ENCODE measurements at places on chromosomes 6 and 20.

GRCh38 chr20:33411242-33411641 is 9.9 kb upstream of the CDK5RAP1 start:
- DNase-seq, result no peak

- no peak for DNase-seq
Observed at GRCh38 chr6:165697171-165697570, 34.1 kb upstream of the PDE10A start.

GRCh38 chr6:152552616-152553209 is 84.4 kb downstream of the SYNE1 start:
- no peak for DNase-seq

DNA sequence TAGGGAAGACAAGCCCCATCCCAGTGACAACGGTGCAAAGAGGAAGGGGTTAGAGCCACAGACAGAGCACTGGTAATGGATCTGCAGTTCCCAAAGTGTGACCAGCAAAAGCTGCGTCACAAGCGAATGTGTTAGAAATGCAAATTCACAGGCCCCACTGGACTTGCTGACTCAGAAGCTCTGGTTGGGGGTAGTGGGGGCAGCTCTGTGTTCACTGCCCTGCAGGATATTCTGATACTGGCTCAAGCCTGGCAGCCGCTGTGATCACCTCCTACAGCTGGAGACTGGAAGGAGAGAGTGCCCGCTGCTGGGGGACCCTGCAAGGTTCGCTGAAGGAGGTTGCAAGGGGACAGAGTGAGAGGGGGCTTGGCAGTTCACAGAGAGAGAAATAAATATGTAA is 179.7 kb upstream of the CDH4 start:
- DNase-seq, result no peak

GRCh38 chr6:121522265-121522664 is 86.8 kb downstream of the GJA1 start:
- DNase-seq, result no peak

DNA sequence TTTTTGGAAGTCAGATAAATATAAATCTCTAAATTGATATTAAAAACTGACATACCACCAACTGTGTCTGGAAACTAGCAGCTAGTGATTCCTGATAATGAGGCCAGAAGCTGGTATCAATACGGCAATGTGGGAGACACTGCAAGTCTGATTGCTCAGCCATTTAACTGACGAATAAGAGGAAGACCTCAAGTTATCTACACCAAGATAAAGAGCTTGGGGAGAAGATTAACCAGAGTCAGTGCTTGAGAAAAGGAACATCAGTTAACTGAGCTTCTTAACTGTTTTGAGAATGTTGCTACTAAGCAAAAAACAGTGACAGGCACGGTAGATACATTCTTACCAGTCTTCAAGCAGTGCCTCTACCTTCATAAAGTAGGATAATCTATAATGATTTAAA is 140.4 kb upstream of the TENT5A start:
- no peak for DNase-seq

- DNase-seq, result no peak
Observed at GRCh38 chr20:6074784-6075183, 20.9 kb upstream of the LRRN4 start.

GRCh38 chr20:15643713-15644112 is 929.5 kb downstream of the KIF16B start:
- no peak for DNase-seq

GRCh38 chr6:87197547-87197946 is 42.2 kb downstream of the ZNF292 start:
- DNase-seq, result no peak

GRCh38 chr20:56859801-56860261 is 230.7 kb downstream of the TFAP2C start:
- no peak for DNase-seq

- no peak for DNase-seq
Observed at GRCh38 chr20:22863826-22864225, 171.3 kb upstream of the SSTR4 start.

GRCh38 chr6:51928320-51928719 is 159.1 kb downstream of the PKHD1 start:
- no peak for DNase-seq

GRCh38 chr6:18503593-18504231 is 116.6 kb downstream of the RNF144B start:
- DNase-seq, result no peak

- no peak for DNase-seq
Observed at GRCh38 chr6:55543633-55544309, 35.2 kb downstream of the HMGCLL1 start.

GRCh38 chr20:41462372-41463161 is 95.9 kb upstream of the EMILIN3 start:
- DNase-seq, result no peak

GRCh38 chr6:106961136-106961535 is 13.4 kb downstream of the CD24 start:
- DNase-seq, result no peak

DNA sequence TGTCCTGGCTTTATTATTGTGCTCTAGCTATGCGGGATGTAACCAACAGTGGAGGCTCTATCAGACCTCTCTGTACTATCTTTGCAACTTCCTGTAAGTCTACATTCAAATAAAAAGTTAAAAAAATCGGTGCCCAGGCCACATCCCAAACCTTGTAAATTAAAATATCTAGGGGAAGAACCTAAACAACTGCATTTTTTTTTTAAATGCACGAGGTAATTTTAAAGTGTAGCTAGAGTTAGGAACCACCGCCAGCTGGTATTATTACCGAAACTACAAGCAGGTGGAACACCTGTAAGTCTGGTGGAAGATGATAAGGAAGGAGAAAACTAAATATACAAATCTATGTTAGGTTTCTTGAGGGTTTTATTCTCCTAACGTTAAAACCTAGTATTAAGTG is 34.5 kb upstream of the ID4 start:
- DNase-seq, result no peak

GRCh38 chr6:137171824-137172733 is 1.4 kb downstream of the IL22RA2 start:
- no peak for DNase-seq

DNA sequence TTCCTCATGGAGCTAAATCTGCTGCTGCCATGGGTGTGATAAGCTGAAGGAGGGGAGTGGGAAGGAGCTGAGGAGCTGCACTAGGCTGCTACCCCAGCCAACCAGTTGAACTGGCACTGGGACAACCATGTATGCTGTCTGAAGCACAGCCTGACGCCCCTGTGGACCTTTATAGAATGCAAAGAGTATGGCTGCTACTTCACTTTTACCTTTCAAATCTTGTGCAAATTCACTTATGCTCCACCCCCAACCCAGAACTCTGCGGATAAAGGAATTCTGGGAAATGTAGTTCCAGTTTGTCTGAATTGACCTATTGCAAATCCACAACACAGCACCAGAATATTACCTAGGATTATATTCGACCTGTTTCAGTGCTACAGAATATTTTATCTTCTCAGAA is 217.4 kb upstream of the SLC35B3 start:
- no peak for DNase-seq

- no peak for DNase-seq
Observed at GRCh38 chr6:119119989-119120388, 41.5 kb upstream of the FAM184A start.

- no peak for DNase-seq
Observed at GRCh38 chr20:58787211-58788005, 63.3 kb downstream of the GNAS-AS1 start.

GRCh38 chr20:43460830-43461200 is 3.1 kb downstream of the SRSF6 start:
- no peak for DNase-seq

- DNase-seq, result no peak
Observed at GRCh38 chr6:17820055-17820454, 113.3 kb upstream of the NUP153 start.

- no peak for DNase-seq
Observed at GRCh38 chr6:99393366-99393697, 663 bp downstream of the COQ3 start.

GRCh38 chr6:35078226-35078850 is 62.8 kb downstream of the TCP11 start:
- DNase-seq, result no peak

DNA sequence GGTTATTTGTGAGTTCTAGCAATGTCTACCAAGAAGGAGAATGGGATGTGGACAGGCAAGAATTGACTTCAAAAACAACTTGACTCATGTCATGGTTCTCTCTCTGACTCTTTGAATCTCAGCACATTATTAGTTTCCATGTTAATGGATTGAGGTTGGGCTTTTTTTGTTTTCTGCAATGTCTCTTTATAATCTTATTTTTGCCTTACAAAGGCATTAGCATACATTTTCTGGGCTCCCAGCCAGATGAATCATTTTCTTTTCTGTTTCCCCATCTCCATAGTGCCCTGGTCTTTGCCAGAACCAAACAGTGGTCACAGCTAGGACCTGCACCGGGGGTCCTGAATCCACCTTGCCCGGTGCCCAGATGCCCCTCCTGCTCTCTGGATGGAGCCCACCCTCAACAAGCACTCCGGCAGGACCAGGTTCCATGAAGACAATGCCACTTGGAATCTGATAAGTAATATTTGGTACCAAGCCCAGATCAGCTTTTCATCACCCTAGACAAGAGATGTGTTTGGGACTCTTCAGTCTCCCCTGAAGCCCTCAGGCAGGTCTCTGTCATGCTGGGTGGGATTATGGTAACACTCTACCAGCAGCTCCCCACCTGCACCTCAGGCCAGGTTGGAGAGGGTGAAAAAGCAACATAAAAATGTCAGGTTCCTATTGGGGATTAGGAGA is 266.7 kb upstream of the SULF2 start:
- DNase-seq, result no peak

- DNase-seq, result no peak
Observed at GRCh38 chr20:33629533-33629932, 32.6 kb upstream of the C20orf144 start.

- no peak for DNase-seq
Observed at GRCh38 chr6:151493804-151494234, at the start of gene CCDC170. Gene CCDC170, plus strand, starts transcription at chr6:151494017. Its CDS starts 112 bp downstream, at chr6:151494129.

DNA sequence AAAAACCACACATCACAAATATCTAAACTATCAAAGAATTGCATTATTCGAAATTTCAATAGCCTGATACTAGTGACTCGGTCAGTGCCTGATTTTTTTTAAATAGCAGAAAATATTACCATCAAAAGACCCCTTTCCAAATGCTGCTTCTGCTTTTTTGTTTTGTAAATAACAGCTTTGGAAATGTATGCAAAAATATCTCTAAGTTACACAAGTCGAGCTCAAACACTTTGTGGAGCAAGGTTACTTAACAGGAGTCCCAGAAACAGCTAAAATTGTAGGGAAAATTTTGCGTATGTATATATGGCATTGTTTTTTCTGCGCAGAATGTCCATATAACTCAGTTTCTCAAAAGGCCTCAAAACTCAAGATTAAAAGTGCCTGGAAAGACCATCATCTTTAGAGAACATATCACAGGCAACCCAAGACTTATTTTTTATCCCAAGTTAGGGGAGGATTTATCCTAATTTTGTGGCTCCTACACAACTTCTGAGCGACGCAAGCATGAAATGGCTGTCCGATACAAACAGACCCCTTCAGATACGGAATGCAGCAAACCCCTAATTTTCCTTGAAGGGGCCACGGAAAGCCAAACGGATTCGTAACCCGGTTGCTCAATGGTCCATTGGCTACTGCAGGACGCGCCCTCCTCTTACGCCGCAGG is 1.3 kb downstream of the CEP85L start:
- no peak for DNase-seq

- no peak for DNase-seq
Observed at GRCh38 chr6:14121936-14122344, 4.4 kb downstream of the CD83 start.

- no peak for DNase-seq
Observed at GRCh38 chr6:83216806-83217205, 23.6 kb downstream of the RWDD2A start.

GRCh38 chr6:117481278-117481925 is 1.1 kb upstream of the DCBLD1 start:
- no peak for DNase-seq

GRCh38 chr6:14621518-14621917 is 503.9 kb downstream of the CD83 start:
- no peak for DNase-seq

DNA sequence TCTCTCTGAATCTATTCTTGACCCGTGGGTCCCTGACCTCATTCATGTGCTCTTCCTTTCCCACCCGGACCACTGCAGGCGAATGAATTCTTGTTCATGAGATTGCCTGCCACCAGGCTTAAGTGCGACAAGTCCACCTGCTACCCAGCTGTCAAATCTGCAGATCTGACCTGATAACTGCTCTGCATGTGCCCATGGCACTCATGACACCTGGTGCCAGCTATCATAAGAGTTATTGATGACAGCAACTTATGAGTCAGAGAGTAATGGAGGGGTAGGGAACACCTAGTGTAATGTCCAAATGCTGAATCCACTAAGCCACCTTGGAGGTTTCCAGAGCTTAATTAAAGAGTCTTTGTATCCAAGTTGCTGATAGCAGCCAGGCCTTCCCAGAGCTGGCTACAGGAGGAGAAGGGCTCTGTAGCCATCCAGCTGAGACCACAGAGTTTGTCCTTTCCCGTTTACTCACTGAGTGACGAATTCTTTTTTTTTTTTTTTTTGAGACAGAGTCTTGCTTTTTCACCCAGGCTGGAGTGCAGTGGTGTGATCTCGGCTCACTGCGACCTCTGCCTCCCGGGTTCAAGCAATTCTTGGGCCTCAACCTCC is 17.4 kb downstream of the SHLD1 start:
- DNase-seq, result no peak

GRCh38 chr6:15399641-15400470 is 154.0 kb downstream of the JARID2 start:
- no peak for DNase-seq

GRCh38 chr20:57091748-57092111 is 174.7 kb downstream of the BMP7 start:
- no peak for DNase-seq

DNA sequence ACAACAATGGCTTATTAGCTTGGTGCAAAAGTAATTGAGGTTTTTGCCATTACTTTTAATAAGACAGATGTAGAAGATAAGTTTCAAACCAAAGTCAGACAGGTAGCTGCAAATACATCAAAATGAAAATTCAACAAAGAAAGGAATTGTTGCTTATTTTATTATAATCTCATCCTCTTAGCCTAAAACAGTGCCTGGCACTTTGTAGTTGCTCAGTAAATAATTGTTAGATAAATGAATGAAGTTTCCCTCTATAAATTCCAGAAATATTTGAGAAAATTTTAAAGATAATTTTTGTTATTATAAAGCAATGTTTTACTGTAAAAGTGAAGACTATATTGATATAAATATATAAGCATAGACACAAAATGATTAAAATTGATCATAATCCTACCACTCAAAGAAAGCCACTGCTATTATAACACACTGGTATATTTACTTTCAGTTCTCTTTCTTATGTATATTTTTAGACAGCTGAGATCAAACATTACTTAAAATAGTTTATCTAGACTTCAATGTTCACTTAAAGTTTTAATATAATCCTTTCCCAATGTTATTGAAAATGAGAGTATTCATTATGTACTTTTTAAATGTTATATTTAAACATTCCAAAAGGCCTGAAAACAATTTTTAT is 42.5 kb downstream of the SESN1 start:
- no peak for DNase-seq

- DNase-seq, result no peak
Observed at GRCh38 chr20:33555755-33556154, 65.9 kb downstream of the CBFA2T2 start.

Data from esophagus squamous epithelium (tissue), 5 donors.